ENCODE measurements at places on chromosomes 4 and X.

- no peak for DNase-seq
Observed at GRCh38 chr4:10684631-10685030, at the start of gene CLNK. Gene CLNK (minus strand): TSS chr4:10684768. CDS start chr4:10667869, 16,899 bp downstream.

DNA sequence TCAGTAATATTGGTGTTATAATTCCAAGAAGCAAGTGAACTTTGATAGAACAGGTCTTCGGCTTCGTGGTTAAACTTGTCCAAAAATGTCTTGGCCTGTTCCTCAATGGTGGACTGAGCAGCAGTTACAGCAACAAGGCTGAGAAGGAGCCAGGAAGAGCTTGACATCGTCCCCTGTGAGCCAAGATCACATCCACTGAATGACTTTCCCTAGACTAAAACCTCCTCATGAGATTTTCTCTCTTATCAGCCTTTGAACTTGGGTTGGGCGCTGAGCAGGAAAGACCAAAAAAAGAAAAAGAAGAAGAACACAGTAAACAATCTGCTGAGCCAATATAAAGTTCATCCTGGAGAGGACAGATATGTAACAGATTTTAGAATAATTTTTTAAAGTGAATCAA is at the start of gene ACE2:
ACE2 (minus strand) TSS at position 216 of the 400 bp plus-strand sequence; CDS start at position 167, 49 bp downstream.
- no peak for DNase-seq

- DNase-seq, result peak; percentile 61
Observed at GRCh38 chrX:153875391-153876111, 10.4 kb downstream of the L1CAM start.

DNA sequence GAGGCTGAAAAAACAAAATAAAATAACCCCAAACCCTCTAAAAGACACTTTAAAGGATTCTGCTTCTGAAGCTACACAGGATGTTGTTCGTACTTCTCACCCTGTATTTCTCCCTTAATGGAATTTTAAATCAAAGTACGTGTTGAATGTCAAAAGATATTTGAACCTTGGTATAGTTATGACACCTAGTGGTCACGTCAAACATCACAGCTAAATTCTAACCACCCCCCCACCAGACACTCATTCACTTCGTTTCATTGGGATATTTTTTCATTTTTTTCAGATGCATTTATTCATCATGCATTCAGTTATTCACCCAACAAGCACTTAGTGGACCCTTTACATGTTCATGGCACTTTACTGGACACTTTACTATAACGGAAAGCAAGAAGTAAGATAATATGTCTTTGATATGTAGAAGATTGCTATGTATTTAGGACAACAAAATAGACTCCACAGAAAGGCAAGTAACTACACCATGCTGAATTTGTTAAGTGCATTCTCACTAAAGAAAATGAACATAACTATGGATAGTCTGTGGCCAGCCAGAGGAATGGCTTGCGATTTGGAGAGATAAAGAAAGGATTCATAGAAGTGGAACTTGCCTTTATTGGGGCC is 62.5 kb upstream of the GPR174 start:
- DNase-seq, result no peak

GRCh38 chrX:57211906-57212305 is 74.6 kb upstream of the FAAH2 start:
- no peak for DNase-seq
